A549 (cell line): ENCODE measurements at places on chromosomes 11 and 22. TPM values are rescaled to one million over a fixed set of nuclear protein-coding genes. Genes with fewer than 3 reads are reported as not detected.

Gene SYVN1
- polyA plus RNA-seq, result 22.4 to 26.9 TPM (median 25.1 TPM) in 3 replicates

Gene NPAS4
- polyA plus RNA-seq, result 0.03 TPM in 1 of 3 replicates, not detected in the others

Gene FDXACB1
- 1.9 to 2.1 TPM (median 2.1 TPM) in 3 replicates for polyA plus RNA-seq

Gene OR4D5
- not detected in 3 replicates for polyA plus RNA-seq

Gene SGSM1
- polyA plus RNA-seq, result 0.17 to 0.50 TPM (median 0.47 TPM) in 3 replicates

Gene RNF141
- polyA plus RNA-seq, result 15.6 to 18.6 TPM (median 16.8 TPM) in 3 replicates

Gene TBX1
- 2.8 to 3.0 TPM (median 2.9 TPM) in 3 replicates for polyA plus RNA-seq

Gene RTN4RL2
- 23.7 to 27.4 TPM (median 25.8 TPM) in 3 replicates for polyA plus RNA-seq

Gene PNPLA5
- polyA plus RNA-seq, result not detected in 3 replicates

Gene SH3BP1
- polyA plus RNA-seq, result 1.6 to 2.8 TPM (median 2.7 TPM) in 3 replicates

Gene TENM4
- polyA plus RNA-seq, result 0.12 to 0.31 TPM (median 0.18 TPM) in 3 replicates

- DNase-seq, result no peak
Measured at GRCh38 chr11:567011-567628, 6.3 kb downstream of the RASSF7 start.

GRCh38 chr22:36493690-36494110 lies 12.3 kb upstream of the TXN2 start:
- DNase-seq, result no peak

DNA sequence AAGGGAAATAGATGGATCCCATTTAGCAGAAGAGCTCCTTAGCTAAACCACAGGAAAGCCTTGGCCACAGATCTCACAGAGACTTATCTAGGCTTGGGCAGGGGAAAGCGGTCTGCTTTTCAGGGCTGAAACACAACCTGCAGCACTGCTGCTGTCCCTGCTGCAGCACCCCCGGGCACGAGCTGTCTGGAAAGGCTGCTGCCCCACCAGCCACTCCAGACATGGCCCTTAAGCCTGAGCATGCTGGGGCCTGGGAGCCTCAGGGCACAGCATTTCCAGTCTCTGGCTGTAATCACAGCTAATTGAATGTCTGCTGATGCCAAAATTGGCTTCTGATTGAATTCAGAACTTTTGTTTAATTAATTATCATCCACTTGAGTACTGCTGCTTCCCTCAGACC lies 115.0 kb downstream of the TMPRSS5 start:
- no peak for DNase-seq

DNA sequence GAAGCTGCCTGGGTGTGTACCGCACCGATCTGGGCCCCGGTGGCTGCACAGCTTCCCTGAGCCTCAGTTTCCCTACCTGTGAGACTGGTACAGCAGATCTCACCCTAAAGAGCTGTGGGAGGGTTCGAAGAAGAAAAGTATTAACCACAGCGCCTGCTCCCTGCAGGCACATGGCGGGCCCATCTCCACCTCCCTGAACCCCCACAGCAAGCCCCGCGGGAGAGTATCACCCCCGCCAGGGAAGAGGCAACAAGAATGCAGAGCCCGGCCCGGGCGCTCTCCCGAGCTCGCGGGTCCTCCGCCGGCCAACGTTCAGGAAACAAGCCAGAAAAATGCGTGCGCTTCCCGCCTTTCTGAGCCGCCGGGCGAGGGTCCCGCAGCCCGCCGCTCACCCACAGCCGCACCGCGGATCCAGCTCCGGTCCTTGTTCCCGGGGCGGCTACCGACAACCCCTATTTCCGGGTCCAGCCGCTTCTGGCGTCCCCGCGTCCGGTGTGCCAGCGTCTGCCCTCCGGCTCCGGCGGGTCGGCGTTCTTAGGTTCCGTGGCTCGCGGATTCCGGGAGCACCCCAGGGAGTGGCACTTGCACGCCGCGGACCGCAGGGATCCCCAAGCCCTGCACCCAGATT lies at the start of gene TOP3B:
TOP3B (minus strand) TSS at position 450 of the 628 bp plus-strand sequence. CDS start 7,078 bp downstream, outside the sequence.
- peak; percentile 46 for DNase-seq

- DNase-seq, result no peak
Measured at GRCh38 chr11:78231962-78232501, 43.3 kb downstream of the USP35 start.

GRCh38 chr22:31295831-31296657 lies 3.8 kb upstream of the PIK3IP1 start:
- DNase-seq, result no peak

- DNase-seq, result no peak
Measured at GRCh38 chr11:27388869-27389268, 25.9 kb upstream of the CCDC34 start.

- DNase-seq, result peak; percentile 61
Measured at GRCh38 chr11:77580712-77581337, 8.9 kb upstream of the AQP11 start.

GRCh38 chr11:31995525-31996094 lies 95.3 kb upstream of the RCN1 start:
- no peak for DNase-seq

- no peak for DNase-seq
Measured at GRCh38 chr11:131074573-131074972, 158.3 kb upstream of the SNX19 start.

GRCh38 chr11:120273432-120273831 lies 33.5 kb downstream of the POU2F3 start:
- DNase-seq, result no peak

GRCh38 chr11:61701242-61701886 lies 21.2 kb downstream of the DAGLA start:
- DNase-seq, result no peak

- DNase-seq, result peak; percentile 19
Measured at GRCh38 chr11:94895451-94895850, 77.9 kb downstream of the CWC15 start.

- DNase-seq, result no peak
Measured at GRCh38 chr11:20003351-20003750, 156.9 kb downstream of the DBX1 start.

DNA sequence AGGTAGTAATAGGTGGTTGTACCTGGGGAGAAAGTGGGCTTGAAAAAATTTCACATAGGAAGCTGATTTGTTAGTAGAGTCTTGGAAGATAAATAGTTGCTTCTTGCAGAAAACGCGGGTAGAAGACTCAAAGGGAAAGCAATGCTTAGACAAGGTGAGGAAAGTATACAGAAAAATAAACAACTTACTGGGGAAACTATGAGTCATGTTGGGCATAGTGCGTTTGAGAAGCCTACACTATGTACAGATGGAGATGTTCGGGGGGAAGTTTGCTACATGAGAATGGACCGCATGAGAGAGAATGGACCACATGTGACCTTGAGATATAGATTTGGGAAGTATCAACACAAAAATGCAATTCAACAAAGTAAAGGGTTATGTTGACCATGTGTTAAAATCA lies 86.7 kb upstream of the DDI1 start:
- DNase-seq, result peak; percentile 16

- DNase-seq, result no peak
Measured at GRCh38 chr11:46414879-46415278, 23.3 kb upstream of the CHRM4 start.

- no peak for DNase-seq
Measured at GRCh38 chr22:21032037-21032867, at the start of gene SLC7A4. Gene SLC7A4 (minus strand): TSS chr22:21032561. CDS start chr22:21031812, 749 bp downstream.

DNA sequence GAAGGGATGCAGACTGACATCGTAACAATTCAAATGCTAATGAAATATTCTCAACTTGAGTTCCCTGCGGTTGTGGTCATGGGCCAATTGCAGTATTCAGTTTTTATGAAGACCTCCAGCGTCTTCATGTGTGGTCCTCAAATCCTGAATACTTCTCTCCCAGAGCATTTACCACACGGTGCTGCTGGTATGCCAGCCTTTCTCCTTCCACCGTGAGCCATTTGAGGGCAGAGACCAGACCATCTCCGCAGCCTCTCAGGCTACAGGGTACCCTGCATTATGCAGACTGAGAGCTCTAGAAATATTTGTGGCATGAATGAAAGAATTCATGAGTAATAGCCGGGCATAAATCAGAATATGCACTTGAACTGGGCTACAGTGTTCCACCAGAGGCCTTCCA lies 289.7 kb downstream of the ST3GAL4 start:
- no peak for DNase-seq

DNA sequence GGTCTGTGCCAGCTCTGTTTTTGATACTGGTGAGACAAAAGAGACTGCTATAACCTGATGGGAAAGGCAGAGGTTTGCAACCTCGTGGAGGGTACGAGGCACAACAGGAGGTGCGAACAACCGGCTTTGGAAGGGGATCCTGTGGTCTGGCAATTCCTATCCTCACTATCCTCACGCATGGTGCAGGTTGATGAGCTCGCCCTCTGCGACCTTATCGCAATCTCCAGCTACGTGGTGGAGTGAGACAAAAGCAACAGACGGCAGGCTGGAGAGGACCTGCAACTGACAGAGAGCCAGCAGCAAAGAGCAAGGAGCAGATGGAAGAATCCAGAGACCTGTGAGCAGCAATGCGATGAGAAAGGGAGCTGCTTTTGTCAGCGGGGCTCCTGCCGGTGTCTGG lies 47.3 kb upstream of the TSKU start:
- DNase-seq, result no peak

GRCh38 chr22:28942801-28943500 lies 59.6 kb downstream of the ZNRF3 start:
- DNase-seq, result no peak

- no peak for DNase-seq
Measured at GRCh38 chr22:50253941-50254340, 2.9 kb upstream of the HDAC10 start.

GRCh38 chr11:97738751-97739150 lies 1282.0 kb upstream of the CNTN5 start:
- DNase-seq, result no peak
